ENCODE measurements at places on chromosomes 2 and 18. TPM values are rescaled to one million over a fixed set of nuclear protein-coding genes. Genes with fewer than 3 reads are reported as not detected.

GRCh38 chr2:174312581-174313234, 22.0 kb upstream of the SP9 start:
- DNase-seq = no peak

Gene ANKRD44
- polyA plus RNA-seq = 12.4 TPM

DNA sequence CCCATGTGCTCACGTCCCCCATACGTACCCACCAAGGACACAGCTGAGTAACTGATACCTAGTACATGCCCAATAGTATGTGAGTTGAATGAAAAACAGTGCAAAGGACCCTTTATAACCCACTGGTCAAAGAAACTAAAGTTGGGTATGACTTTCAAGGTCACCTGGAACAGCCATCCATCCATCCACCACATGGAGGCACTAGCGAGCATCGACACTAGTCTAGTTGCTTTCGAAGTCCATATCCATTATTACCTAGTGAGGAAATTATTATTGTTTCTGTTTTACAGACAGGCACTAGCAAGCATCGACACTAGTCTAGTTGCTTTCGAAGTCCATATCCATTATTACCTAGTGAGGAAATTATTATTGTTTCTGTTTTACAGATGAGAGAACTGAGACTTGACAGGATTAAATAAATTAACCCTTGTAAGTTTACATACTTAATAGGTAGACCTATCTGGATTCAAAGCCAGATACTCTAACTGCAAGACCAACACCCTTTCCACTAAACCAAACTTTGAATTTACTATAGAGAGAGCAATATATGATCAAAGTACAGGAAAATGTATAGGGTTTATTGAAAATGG, 233.7 kb downstream of the METTL4 start:
- no peak for DNase-seq

DNA sequence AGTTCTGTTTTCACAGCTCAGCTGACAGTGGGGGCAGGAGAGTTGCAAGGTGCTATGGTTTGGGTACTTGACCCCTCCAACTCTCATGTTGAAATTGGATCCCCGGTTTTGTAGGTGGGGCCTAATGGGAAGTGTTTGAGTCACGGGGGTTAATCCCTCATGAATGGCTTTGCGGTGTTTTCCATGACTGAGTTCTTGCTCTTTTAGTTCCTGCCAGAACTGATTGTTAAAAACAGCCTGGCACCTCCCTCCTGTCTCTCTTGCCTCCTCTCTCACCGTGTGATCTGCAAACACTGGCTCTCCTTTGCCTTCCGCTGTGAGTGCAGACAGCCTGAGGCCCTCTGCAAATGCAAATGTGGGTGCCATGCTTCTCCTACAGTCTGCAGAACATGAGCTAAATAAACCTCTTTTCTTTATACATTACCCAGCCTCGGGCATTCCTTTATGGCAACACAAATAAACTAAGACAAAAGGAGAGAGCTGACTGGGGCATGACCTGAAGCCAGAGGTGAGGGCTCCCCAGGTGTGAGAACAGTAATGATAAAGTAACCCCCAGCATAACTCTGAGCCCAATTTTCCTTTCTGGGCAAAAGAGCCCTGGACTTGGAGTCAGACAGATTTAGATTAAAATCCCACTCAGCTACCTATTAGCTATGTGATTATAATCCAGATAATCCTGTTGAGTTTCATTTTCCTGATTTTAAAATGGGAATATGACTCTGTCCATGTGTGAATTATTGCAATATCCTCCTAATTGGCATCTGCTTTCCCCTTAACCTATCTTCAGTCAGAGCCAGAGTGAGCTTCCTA, 64.9 kb upstream of the CAPN13 start:
- no peak for DNase-seq

DNA sequence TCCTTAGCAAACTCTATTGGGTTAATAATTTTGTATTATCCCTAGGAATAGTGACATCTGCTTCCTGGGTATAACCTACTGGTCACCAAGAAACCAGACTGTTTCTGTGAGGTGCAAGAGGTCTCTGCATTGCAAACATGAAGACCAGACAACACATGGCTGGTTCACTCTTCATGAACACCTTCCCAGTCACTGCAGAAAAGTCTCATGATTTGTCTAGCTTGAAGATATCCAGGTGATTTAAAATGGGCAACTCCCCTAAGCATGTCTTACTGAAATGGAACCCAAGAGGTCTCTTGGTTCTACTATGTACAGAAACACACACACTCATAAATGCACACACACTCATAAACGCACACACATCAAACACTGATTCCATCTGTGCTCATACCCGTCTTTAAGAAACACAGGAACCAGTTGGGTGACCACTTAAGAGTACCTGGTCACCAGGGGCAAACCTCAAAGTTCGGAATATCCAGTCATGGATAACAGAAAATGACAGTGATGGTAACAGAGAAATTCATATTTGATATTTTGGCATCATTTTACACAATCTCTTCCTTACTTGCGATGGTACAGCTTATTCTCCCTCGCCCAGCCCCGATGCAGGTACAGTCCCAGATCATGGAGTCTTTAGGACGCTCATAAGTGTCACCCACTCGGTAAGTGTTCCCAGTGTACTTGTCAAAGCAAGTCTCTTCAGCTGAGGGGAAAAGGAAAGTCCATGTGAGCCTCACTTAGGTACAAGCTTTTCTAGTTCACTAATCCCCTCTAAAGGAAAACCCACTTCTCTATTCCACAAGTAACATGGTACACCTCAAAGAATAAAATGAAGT, 2.9 kb downstream of the FN1 start:
- DNase-seq = no peak
